CD4-positive, alpha-beta T cell treated with Interleukin-6 at 100 ng/mL for 8 hours (primary cell): ENCODE measurements at places on chromosomes 1 and 21.

GRCh38 chr21:23574932-23575331 is 2032.3 kb downstream of the MRPL39 start:
- DNase-seq, result no peak

GRCh38 chr1:244964112-244964971 is 100.0 kb upstream of the HNRNPU start:
- DNase-seq, result peak; percentile 2

DNA sequence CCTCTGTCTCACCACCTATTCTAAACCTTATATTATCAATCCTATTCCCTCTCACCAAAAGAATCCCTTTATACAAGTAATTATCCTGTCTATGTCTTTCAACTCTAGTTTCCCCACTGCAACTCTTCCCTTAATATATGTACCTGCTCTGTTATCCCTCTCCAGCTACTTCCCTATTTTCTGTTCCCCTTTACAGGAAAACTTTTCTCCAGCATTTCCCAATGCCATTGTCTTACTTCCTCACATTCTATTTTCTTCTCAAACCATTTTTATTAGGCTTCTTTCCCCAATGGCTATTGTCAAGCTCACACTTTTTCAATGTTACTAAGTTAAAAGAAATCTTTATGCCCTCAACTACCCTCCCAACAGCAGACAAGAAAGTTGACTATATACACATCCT is 11.6 kb downstream of the DPYD start:
- DNase-seq, result no peak

DNA sequence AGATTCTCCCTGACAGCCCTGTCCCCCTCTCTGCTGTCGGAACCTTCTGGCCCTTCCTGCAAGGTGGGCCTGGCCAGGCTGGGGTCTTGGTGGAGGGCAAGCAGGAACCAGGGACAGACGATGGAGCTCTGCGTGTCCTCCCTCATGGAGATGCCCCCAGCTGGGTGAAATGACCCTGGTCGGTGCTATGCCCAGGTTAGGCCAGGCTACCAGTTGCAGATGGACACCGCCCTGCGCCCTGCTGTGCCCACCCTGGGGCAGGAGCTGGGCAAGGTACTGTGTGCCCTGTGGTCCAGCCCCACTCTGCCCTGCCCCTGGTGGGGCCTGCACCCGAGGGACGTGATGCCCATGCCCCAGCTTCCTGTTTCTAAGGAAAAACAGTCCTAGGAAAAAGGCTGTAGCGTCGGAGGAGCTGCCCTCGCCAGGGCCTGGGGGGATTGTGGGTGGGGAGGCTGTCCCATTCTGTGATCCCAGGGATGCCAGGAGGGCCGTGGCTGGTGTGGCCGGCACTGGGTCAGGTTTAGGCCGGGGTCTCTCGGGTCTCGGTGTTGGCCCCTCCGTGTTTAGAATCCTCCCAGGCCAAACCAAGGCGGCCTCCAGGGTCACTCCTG is 77.6 kb downstream of the MORN1 start:
- no peak for DNase-seq

DNA sequence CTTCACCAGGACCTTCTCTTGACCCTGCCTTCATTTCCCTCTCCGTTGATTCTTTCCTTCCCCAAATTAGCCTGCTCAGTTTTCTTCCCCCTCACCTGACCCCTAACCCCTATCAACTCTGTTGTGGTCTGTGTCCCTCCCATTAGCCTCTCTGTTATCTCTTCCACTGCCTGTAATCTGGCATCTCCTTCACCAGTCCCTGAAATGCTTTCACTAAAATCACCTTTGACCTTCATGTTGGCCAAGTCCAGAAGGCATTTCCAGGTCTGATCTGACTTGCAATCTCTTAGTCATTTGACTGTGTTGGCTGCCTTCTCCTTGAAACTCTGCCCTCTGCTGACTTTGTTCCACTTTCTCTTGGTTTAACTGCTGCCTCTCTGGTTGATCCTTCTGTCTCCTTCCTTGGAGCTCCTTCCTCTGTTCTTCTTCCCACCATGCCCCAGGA is 28.2 kb downstream of the ATP8B2 start:
- DNase-seq, result peak; percentile 55

DNA sequence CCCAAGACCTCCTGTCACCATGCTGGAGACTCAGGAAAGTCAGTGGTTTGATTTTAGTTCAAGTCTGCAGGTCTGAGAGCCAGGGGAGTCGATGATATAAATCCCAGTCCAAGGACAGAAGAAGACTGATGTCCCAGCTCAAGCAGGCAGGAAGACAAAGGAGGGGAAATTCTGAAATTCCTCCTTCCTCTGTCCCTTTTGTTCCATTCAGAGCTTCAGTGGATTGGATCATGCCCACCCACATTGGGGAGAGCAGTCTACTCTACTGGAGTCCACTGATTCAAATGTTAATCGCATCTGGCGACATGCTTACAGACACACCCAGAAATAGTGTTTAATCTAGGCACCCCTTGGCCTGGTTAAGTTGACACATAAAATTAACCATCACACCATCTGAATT is 7.2 kb upstream of the ADAMTS1 start:
- DNase-seq, result no peak

DNA sequence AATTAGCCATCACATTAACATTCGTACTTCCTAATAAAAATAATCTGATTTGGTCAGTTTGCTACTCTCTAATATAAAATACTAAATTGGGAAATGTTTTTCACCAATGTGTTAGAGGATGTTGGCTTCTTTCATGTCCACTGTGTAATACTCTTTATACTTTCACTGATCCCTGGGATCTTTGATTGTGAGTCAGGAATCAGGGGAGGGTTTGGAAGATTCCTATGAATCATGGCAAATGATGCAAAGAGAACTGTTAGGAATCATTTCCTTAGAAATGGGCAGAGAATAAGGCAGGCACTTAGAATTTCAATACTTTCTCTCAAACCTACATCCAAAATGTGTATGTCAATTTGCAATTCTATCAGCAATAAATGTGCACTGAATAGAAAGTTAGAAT is 31.0 kb downstream of the KRTAP24-1 start:
- no peak for DNase-seq

DNA sequence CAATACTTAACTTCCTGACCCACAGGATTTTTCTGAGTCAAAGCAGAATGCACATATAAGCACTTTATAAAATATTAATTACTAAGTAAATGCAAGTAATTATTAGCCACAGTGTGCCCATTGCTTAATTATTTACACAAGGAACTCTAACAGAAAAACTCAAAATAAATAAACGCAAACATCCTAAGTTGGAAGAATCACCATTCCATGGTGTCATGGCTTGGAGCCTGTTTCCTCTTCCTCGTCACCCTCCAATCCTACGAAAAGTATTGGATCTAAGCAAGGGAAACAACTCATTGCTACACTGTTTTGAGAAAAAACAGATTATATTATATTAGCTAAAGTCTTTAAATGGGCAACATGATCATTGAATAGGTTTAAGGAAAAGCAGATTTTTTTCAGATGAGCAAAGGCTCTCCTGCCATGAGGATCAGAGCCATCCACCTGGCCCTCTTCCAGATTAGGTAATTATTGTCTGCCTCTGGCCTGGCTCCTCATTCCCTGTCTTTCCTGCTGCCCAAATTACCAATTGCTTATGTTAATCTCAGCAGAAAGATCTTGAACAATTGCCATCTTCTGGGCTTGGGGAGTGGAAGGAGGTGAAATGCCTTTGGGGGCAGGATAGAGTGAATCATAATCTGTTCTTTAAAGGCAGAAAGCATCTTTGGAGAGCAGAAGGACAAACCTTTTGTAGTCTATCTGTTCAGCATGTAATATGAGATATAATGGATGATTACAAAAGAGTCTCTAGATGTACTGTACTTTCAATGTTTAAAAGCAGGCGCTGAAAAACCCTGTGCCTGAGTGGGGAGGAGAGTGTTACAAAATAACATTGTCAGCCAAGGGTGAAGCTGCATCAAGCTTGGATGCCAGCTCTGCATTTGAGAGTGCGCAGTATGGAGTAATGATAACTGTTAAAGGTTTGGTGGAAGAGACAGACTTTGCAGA is 121.2 kb downstream of the DUSP10 start:
- DNase-seq, result no peak

GRCh38 chr1:109882288-109883245 is 28.1 kb upstream of the CSF1 start:
- DNase-seq, result no peak

DNA sequence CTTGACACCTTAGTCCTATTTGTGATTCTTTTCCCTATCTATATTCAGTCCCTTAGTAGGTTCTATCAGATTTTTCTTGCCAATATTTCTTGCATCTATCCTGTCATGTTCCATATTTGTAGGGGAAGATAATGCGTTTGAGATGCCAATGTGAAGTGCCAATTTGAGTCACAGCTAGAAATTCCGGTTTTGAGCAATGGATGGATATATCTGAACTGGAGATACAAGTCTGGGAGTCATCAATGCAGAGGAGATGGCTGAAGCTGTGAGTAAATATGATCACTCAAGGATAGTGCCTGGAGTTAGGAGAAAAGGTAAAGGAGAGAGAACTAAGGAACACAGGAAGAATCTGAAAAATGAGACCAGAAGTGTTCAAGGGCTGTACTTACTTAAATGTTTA is 93.8 kb downstream of the COQ8A start:
- no peak for DNase-seq

DNA sequence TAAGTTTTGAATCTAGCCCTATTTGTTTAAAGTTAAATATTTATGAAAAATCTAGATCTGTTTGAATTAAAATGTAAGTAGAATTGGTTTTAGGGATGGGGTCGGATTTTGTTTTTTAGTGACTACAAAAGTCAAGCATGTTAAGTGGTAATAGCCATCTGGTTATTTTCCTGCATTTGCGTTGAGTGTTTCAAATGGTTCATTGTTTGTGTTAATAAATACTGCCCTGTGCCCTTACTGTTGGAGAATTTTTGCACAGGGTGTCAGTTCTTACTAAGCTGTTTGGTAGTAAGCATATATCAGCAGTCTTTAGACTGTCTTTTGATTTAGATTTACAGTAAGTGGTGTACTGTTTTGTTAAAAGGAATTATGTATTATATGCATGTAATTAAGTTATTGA is 46.1 kb upstream of the TARS2 start:
- no peak for DNase-seq

DNA sequence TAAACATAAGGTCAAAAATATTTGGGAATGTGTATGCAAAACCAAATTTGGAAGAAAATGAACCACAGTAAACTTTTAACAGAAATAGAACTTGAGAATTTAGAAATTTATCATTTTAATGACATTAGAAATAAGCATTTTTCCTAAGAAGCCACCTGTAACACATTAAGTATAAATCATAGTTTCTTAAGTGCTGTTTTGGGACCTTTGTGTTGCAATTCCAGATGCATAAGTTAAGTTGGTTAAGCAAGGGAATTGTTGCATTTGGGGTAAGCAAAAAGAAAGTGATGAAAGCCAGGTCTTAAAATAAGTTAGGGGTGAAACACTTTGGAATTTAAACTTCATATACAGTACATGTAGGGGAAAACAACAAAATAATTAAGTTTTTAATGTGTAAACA is 49.8 kb downstream of the CDKN2C start:
- DNase-seq, result no peak

- DNase-seq, result no peak
Observed at GRCh38 chr1:175035865-175036264, 12.6 kb upstream of the MRPS14 start.

DNA sequence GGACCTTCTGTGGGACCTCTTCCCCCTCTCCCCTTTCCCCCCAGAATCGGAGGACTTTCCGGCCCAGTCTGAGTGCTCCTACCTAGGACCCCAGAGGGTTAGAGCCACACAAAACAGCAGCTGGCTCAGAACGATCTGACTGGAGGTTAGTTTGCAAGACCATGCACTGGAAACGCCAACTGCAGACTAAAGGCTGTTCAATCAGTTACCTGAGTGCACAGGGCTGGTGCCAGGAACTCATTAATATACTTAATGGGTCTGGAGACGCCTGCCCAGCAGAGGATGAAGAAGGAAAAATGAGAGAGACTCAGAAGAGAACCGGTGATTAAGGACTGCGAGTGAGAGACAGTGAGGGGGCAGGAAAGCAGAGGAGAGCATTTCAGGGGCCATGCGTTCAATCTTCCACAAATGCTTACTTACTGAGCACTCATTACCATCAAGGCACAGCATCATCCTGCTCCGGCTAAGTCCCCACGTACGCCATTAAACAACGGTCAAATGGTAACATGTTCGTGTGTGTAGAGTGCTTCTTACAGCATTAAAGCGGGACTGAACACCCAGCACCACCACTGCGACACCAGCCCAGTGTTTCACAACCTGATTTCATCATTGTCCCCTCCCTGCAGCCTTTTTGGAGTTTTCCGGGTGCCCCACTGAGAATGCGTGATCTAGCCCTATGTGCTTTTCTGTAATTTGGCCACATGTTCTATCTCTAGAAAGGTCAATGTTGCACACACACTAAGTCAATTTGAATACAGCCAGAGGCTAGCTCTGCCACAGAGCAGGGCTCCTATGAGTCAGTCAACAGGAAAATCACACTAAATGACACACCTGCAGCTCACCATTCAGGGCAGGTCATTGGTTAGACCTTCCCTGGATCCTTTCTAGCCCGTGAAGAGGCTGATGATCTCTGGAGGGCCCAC is 7.6 kb downstream of the ENO1 start:
- no peak for DNase-seq

DNA sequence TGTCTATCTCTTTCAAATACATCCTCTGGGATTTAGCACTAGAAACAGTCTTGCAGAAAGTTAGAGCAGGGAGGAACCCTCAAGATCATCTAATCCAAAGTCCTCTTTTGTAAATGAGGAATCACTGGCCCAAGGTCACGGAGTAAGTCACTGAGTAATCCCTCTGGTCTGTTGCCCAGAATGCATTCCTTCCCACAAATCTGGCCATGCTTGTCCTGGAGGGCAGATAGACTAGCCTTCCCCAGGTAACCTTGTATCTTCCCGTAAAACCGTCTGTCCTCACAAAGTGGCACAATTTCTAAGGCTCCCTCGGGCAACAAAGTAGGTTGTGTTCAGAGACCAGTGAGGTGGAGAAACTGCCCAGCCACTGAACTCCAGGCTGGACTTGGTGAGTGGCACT is 46.2 kb downstream of the DDR2 start:
- no peak for DNase-seq

GRCh38 chr1:244239261-244239770 is 188.2 kb downstream of the ZBTB18 start:
- DNase-seq, result no peak

GRCh38 chr1:19429611-19430010 is 55.7 kb downstream of the CAPZB start:
- DNase-seq, result no peak

GRCh38 chr1:173995475-173995874 is 26.7 kb downstream of the RC3H1 start:
- no peak for DNase-seq

DNA sequence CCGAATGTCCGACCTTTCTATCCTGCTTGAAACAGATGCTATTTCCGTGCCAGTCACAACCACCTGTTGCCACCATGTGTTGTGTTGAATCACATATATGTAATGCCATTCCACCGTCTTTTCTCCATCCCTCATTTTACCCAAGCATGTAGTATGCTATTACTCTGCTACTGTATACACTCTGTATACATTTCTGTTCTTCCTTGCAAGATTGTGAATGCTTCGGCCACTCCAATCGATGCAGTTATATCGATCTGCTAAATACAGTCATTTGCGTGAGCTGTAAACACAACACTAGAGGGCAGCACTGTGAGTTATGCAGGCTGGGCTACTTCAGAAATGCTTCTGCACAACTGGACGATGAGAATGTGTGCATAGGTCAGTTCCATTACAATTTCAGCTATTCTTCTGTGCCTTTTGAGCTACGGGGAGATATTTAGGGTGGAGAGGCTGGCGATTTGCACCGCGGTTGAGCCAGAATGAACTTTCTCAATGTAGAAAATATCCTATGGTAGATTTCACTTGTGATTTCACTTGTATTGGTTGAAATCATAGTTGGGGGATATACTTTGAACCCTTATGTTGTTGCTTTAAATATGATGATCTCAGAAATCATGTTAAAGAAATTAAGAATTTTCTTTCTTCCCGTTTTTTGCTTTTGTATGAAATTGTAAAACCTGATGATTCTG is 289.8 kb downstream of the NTNG1 start:
- no peak for DNase-seq
